ENCODE measurements at places on chromosomes 3 and 15. TPM values are rescaled to one million over a fixed set of nuclear protein-coding genes. Genes with fewer than 3 reads are reported as not detected.
A peak's percentile ranks its signal among the peaks of the same experiment; 100 is the strongest.

- peaks cover 13% of the 10 kb centered on the region for H3K4me1 ChIP-seq
- H3K27ac ChIP-seq, result no peak overlapping the region
- H3K36me3 ChIP-seq, result peaks cover 96% of the 10 kb centered on the region
- H3K4me3 ChIP-seq, result no peak overlapping the region
These were observed 67.7 kb downstream of the KLHL25 start for GRCh38 chr15:85727068-85727467.

DNA sequence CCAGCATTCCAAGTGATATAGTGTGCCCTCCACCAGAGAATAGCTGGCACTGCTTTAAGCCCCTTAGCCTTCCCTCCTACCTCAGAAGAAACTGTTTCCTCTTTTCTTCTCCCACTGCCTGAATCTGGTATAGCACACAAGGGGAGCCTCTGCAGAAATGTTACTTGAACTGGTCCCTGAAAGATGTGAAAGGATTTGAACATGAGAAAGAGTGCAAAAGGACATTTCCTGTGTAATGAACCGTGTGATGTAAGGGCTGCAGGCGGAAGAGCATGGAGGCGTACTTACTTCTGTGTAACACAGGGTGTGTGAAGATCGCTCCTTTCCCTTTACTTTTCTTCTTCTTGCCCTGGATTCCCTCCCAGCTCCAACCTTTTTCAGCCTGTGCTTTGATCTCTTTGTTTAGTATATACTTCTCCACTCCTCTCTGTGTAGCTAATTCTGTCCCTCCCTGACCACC is 8.4 kb downstream of the TMOD3 start:
- no peak for DNase-seq
- H3K4me3 ChIP-seq, result no peak overlapping the region
- H3K4me1 ChIP-seq, result peaks cover 16% of the 10 kb centered on the region
- H3K36me3 ChIP-seq, result no peaks in the 10 kb centered on the region
- H3K27me3 ChIP-seq, result no peaks in the 10 kb centered on the region

- no peaks in the 10 kb centered on the region for H3K36me3 ChIP-seq
- no peak overlapping the region for H3K4me3 ChIP-seq
- no peak overlapping the region for H3K27ac ChIP-seq
- no peak for DNase-seq
- H3K27me3 ChIP-seq, result no peaks in the 10 kb centered on the region
These were observed 509.3 kb downstream of the VGLL3 start for GRCh38 chr3:86481636-86482035.

- no peaks in the 10 kb centered on the region for H3K36me3 ChIP-seq
- H3K27me3 ChIP-seq, result no peaks in the 10 kb centered on the region
- H3K4me1 ChIP-seq, result no peaks in the 10 kb centered on the region
- no peak overlapping the region for H3K4me3 ChIP-seq
- DNase-seq, result no peak
- H3K27ac ChIP-seq, result no peak overlapping the region
These were observed 111.4 kb downstream of the WNT7A start for GRCh38 chr3:13768453-13768852.

DNA sequence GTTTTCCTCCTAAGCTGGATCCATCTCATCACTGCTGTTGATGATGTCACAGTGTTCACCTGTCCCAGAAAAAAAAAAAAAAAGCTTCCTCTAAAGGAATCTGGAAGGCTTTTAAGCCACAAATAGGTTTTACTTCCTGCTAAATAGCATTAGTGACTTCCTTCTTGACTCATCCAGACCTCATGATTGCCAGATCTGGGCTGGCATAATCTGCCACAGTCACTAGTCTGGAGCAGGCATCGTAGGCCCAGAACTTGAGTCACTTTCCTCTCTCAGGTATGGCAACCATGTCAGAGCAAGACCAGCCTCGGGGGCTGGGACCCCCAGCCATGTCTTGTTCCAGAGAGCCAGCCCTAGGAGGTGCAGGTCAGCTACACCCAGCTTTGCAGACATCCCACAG is 266.5 kb upstream of the CADM2 start:
- no peaks in the 10 kb centered on the region for H3K36me3 ChIP-seq
- H3K4me3 ChIP-seq, result no peak overlapping the region
- no peak for DNase-seq
- no peaks in the 10 kb centered on the region for H3K4me1 ChIP-seq
- H3K27me3 ChIP-seq, result no peaks in the 10 kb centered on the region

DNA sequence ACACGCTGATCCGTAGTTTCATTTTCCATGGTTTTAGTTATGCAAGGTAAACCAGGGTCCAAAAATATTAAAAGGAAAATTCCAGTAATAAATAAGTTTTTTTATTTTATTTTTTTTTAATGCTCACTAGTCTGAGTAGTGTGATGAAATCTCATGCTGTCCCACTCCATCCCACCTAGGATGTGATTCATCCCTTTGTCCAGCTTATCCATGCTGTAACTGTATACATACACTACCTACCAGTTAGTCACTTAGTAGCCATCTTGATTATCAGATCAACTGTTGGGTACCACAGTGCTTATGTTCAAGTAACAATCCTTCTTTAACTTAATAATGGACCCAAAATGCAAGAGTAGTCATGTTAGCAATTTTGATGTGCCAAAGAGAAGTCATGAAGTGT is 75.2 kb downstream of the ESYT3 start:
- H3K27me3 ChIP-seq, result no peaks in the 10 kb centered on the region
- no peak overlapping the region for H3K27ac ChIP-seq
- H3K4me3 ChIP-seq, result no peak overlapping the region
- no peaks in the 10 kb centered on the region for H3K4me1 ChIP-seq
- H3K36me3 ChIP-seq, result no peaks in the 10 kb centered on the region

GRCh38 chr3:158809642-158810041 is 7.8 kb downstream of the MFSD1 start:
- no peak for DNase-seq
- no peak overlapping the region for H3K4me3 ChIP-seq
- peaks cover 58% of the 10 kb centered on the region for H3K36me3 ChIP-seq
- no peak overlapping the region for H3K27ac ChIP-seq

GRCh38 chr3:105868431-105868741 is 426 bp downstream of the CBLB start:
- DNase-seq, result no peak
- H3K4me3 ChIP-seq, result peak overlapping the region; percentile 99
- H3K27ac ChIP-seq, result peak overlapping the region; percentile 91

- no peak overlapping the region for H3K4me3 ChIP-seq
- H3K4me1 ChIP-seq, result no peaks in the 10 kb centered on the region
- H3K36me3 ChIP-seq, result no peaks in the 10 kb centered on the region
- no peaks in the 10 kb centered on the region for H3K27me3 ChIP-seq
These were observed 88.1 kb downstream of the ZIC1 start for GRCh38 chr3:147497286-147497685.

DNA sequence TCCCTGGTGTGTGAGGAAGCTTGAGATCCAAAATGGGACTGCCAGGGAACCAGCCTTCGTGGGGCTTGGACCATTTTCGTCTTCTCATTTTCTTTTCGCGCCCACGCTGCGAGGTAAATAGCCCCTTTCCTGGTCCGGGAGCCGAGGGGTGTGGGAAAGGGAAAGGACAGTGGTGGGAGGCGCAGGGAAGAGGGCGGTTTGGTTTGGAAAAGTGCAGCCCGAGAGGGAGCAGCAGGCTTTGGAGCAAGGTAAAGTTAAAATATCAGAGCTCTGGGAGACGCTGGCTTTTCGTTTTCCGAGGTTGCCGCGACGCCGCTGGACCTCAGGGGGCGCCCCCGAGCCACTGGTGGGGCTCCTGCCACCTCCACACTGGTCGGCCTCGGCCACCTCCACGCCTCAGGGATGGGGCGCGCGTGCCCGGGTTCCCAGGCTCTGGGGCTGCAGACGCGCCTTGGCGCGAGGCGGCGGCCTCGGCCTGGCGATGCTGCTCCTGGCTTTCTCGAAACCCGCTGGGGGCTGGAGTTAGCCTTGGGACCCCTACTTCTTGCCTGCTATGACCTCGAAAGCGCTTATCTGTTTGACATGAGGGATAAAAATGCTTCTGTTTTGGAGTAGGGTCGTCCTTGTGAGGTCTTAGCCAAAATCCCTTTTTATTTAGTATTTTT is 3.2 kb downstream of the PTPRG start:
- no peaks in the 10 kb centered on the region for H3K36me3 ChIP-seq
- no peak overlapping the region for H3K27ac ChIP-seq
- peaks cover 8% of the 10 kb centered on the region for H3K4me1 ChIP-seq
- H3K4me3 ChIP-seq, result no peak overlapping the region

DNA sequence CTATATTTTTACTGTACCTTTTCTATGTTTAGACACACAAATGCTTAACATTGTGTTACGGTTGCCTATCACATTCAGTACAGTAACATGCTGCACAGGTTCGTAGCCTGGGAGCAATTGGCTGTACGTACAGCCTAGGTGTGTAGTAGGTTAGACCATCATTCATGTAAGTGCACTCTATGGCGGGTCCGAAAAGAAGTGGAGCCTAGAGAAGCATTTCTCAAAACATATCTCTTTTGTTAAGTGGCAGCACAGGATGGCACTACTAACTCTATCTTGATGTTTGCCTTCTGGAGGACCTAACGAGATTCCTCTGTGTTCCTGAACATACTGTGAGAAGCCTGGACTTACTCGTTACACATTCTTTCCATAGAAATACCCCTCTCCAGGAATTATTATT is 132.3 kb upstream of the ADPGK start:
- H3K27me3 ChIP-seq, result no peaks in the 10 kb centered on the region
- H3K4me3 ChIP-seq, result no peak overlapping the region
- no peak overlapping the region for H3K27ac ChIP-seq

DNA sequence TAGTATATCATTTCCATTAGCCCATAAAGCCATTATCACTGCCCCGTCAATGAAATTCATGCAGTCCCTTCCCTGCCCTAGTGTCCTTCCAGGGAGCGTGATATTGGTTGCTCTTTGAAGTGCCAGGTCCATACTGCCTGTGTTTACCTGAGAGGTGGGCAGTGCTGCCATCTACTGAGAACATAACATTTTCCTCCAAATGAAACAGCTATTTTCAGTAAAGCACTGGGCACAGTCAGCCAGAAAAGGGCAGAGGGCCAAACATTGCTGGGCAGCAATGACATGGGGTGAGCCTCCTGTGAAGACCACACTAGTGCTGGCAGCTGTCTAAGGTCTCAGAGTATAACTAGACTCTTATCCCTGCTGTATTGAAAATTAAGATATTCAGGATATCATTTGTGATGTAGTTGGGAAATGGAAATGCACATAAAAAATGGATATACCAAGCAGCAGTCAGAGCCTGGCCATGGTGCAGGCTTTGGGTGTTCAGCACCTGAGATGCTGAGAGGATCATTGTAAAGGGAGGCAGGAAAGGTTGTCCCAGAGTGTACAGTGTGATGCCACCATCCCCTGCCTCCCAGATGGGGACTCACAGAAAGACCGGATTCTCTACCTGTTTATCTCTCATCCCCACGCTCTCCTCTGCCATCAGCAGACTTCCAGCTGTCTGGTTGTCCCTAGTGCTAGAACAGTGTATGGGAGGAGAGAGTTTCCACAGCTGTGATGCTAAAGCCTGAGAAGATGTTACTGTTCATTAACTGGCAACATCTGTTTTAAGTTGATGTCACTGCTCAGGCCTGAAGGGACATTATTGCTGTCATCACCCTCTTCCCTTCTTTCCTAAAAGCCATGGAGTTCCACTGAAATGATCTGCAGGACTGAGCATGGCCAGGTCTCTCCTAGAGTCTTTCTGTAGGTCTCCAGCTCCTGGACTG is 108.8 kb downstream of the ARNT2 start:
- DNase-seq, result no peak
- H3K4me3 ChIP-seq, result no peak overlapping the region
- H3K4me1 ChIP-seq, result no peaks in the 10 kb centered on the region

DNA sequence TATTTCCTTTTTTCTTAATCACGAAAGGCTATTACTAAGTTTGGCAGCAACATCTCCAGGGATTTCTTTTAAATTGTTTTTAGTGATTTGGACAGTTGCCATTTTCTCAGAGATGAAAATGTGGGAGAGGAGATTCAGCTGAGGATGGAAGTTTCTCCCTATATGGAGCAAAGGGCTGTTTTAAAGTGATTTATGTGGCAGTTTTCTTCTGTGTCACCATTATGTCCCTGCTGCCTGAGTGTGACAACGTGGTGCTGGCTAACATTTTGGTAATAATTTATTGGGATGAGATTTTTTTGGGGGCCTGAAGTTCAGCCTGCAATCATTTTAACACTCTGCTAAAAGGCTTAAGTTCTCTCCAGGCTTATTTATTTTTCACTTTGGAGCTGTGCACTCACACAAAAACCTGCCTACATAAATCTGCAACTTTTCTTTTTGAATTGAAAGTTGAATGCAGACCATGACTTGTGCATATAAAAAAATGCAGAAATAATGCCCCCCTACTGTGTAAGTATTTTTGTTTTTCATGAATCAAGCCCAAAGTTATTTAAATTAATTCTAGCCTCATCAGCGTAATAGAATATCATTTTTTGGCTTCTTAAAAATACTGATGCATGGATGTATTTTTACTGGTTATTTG is 210.9 kb downstream of the ZIC1 start:
- no peak overlapping the region for H3K4me3 ChIP-seq
- no peaks in the 10 kb centered on the region for H3K4me1 ChIP-seq
- H3K27me3 ChIP-seq, result no peaks in the 10 kb centered on the region
- no peak for DNase-seq
- no peaks in the 10 kb centered on the region for H3K36me3 ChIP-seq
- no peak overlapping the region for H3K27ac ChIP-seq

DNA sequence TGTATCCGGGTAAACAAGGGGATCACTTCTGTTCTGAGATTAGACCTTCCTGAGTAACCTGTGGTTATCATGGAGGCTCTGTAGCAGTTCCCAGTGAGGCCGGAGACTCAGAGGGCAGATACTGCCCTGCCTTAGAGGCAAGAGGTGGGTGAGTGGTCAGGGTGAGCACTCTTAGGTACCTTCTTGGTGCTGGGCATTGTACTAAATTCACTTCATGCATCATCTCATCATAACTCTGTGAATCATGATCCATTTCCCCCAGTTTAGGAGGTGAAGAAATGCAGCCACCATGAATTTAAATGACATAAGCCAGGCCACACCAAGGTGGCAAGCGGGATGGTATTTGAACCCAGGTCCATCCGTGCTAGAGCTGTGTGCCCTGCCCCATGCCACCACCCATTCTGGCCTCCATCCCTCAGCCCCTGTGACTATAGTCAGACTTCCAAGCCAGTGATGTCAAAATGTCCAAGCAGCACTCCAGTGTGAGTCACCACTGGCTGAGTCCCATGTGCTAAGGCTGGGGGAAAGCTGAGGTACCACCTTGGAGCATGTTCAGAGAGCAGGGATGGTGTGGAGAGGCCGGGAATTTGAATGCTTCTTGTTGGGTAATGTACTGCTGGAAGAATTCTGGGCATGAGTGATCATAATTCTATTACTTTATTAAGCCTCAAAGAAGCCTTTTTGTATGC is 88.8 kb downstream of the EPHB1 start:
- H3K27me3 ChIP-seq, result no peaks in the 10 kb centered on the region
- H3K36me3 ChIP-seq, result no peaks in the 10 kb centered on the region
- no peak overlapping the region for H3K27ac ChIP-seq

Gene MB21D2
- total RNA-seq, result 0.45 TPM

Gene C3orf49
- not detected for total RNA-seq

Gene TFG
- total RNA-seq, result 47.6 TPM

Gene VGLL3
- not detected for total RNA-seq

Gene CAMKV
- total RNA-seq, result not detected

Gene BCL2A1
- total RNA-seq, result 61.3 TPM

Gene CACNA2D3
- 0.49 TPM for total RNA-seq

Gene SEMA3B
- 0.99 TPM for total RNA-seq

Gene C15orf40
- total RNA-seq, result 12.5 TPM

Gene DNAH12
- total RNA-seq, result 0.21 TPM

Gene KLHDC8B
- total RNA-seq, result 3.5 TPM

Gene XCR1
- total RNA-seq, result 0.21 TPM

Gene ATP13A5
- total RNA-seq, result not detected
